Left forelimb (tissue), 1 donor: ENCODE measurements at places on chromosomes 13 and 19.

- DNase-seq, result no peak
Observed at GRCh38 chr19:47156861-47157430, 26.3 kb downstream of the SAE1 start.

DNA sequence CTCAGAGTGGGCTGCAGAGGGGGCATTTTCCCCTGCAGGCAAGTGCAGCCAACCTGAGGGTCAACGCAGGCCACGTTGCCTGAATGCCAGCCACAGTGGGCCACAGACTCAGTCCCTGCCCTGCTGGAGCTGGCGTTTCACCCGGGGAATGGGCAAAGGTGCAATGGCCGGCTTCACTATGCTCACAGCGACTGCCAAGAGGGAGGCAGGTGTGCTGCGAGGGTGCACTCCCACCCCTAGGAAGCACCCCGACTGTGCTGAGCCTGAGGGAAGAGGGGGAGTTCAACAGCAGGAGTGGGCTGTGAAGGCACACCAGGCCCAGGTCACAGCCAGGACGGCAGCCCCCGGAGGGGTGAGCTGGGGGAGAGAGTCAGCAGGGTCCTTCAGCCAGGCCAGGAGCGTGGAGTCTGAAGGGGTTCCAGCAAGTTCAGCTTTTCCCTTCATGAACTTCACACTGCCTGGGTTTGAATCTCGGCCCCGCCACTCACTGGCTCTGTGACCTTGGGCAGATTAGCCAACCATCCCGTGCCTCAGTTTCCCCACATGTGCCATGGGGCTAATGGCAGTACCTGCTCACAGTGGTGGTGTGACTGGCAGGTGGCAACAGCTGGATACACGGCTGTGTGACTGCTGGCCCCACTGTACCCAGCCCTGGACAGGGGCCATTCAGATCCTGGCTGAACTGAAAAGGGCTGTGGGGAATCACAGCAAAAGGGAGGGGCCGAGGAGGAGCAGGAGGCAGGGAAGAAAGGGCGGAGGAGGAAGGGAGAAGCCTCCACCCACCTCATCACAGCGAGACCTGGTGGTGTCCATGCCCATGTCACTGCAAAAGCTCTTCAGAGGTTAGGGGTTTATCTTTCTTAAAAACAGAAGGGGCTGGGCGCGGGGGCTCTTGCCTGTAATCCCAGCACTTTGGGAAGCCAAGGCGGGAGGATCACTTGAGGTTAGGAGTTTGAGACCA is 7.6 kb downstream of the TRAPPC6A start:
- DNase-seq, result no peak

GRCh38 chr19:12997179-12997966 is 2.1 kb downstream of the NFIX start:
- DNase-seq, result no peak

DNA sequence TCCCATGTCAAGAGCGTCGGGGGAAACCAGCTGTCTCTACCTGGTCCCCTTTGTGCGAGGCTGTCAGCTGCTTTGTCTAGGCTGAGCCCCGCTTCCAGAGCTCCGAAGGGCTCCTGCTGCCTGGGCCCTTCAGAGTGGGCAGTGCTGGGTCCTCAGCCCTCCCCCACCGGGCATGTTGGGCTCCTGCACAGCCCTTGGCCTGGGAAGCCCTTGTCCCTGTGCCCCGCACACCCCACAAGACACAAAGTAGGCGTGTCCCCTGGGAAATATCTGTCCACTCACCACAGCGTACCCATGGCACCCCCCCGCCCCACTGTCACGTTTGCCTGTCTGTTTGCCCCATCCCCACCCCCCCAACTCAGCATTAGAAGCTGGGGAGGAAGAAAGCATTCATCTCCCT is 39.6 kb upstream of the RANBP3 start:
- DNase-seq, result no peak

- no peak for DNase-seq
Observed at GRCh38 chr19:38193445-38193844, 30.6 kb downstream of the DPF1 start.

DNA sequence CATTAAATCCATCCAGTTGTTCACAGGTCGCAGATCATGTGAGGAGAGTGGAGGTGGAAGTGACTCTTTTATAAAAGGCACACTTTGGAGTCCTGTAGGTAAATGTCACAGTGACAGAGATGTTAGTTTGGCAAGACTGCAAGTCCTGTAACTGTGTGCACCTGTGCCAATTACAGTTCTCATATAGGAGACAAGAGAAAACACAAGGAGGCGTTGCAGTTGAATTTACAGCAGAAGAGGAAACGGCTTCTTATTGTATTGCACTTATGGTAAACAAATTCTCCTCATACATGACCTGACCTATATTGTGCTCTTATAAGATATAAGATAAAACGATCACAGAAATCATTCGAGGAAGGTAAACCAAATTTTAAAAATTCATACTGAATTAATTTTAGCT is 732.8 kb upstream of the SLC10A2 start:
- DNase-seq, result no peak

DNA sequence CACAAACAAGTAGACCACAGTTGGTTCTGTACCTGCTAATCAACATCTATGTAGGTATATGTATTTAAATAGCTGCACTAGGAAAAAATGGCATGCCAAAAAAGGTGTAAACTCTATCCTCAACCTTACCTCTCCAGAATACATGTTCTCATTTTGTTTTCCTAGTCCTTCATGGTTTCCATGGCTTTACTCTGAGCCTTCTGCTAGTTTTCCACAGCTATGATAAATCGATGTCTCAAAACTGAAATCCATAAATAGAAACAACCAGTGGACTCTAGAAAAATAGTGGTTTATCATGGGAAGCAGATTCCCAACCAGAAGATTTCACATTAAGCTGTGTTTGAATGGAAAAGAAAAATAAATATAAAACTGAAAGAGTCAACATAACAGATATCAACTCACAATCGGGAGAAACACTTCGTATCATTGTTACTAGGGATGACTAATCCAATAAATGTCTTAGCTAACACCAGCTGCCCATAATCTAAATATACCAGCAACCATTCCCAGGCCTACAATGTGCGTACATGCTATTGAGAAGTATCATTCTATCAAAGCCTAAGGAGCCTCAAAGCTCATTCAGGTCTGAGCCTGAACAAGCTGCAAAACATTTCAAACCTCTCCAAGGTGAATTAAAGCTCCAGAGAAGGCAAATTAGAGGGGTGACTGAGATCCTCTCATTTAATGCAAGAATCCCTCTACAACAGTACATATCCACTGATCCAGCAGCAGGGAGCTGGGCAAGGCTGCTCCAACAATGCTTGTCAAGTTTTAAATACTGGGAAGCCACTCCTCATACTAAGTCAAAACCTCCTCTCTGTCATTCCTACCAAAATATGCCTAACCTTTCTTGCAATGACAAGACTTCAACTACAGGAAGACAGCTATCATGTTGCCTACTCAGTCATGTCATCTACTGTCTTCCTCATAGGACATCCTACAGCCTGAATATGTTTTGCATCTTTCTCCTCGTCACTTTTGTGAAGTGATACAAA is 90.2 kb downstream of the KCTD12 start:
- no peak for DNase-seq

- DNase-seq, result peak; percentile 71
Observed at GRCh38 chr19:2867025-2867991, at the start of gene ZNF556. ZNF556 (plus strand) TSS chr19:2867335; CDS start chr19:2867422, 87 bp downstream.

GRCh38 chr19:1826557-1827521 is 14.8 kb upstream of the ATP8B3 start:
- no peak for DNase-seq

DNA sequence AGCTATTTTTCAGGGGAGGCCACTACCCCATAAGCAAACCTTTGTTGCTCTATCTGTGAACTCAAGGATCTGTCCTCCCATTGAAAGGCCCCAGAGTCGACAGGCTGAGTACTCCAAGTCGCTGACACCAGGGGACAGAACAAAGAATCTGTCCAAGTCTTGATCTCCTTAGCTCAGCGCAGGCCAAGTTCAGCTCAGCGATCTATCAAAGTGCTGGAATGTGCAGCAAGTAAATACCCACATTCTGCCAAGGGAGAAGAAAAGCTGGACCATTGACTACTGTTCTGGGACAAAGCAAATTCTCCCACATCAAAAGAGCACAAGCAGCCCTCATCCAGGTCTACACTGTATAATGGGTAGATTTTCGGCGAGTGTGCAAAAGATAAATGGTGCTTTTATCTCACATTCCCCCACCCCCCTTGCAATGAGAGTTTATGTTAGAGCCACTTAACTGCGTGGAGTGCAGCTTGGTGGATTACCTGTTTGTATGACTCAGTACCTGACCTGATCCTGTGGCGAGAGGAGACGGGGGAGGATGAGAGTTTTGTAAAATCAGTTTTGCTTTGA is 391.7 kb upstream of the SGCG start:
- DNase-seq, result no peak

- DNase-seq, result no peak
Observed at GRCh38 chr13:29520671-29521070, 74.8 kb downstream of the SLC7A1 start.

GRCh38 chr19:48896191-48896720 is 2.3 kb downstream of the TULP2 start:
- no peak for DNase-seq

GRCh38 chr13:44848920-44849676 is 140.2 kb downstream of the NUFIP1 start:
- DNase-seq, result no peak

DNA sequence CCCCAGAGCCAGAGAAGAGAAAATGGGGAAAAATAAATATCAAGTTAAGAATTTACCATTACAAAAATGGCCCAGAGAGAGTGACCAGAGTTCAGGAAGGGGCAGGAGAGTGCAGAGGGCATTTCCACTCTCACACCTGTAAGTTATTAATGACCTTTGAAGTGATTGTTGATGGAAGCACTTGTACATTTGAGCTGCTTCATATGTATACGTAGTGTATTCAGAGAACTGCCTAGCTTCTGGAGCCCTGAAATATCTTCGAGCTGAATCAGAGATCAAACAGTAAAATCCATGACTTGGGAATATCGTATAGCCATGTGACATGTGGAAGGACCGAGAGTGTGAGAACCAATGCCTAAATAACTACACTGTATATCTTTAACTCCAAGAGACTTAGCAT is 49.2 kb upstream of the PCCA start:
- no peak for DNase-seq

GRCh38 chr19:48842789-48843162 is 6.5 kb upstream of the HSD17B14 start:
- peak; percentile 73 for DNase-seq

DNA sequence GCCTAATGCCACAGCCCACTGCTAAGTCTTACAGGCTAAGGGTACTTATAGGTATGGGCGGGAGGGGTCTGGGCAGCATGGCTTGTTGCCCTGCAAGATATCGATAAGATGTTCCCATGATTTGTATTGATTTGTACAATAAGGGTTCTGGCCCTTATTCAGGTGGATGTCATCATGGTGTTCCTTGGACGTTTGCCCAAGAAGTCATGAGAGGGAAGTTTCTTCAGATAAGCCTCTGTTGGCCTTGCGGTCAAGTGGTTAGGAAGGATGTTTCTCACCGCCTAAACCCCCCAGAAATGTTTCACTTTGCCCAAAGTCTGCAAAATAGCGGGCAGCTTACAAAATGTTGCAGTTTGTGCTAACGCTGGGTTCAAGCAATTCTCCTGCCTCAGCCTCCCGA is 7.3 kb downstream of the PARP4 start:
- no peak for DNase-seq

DNA sequence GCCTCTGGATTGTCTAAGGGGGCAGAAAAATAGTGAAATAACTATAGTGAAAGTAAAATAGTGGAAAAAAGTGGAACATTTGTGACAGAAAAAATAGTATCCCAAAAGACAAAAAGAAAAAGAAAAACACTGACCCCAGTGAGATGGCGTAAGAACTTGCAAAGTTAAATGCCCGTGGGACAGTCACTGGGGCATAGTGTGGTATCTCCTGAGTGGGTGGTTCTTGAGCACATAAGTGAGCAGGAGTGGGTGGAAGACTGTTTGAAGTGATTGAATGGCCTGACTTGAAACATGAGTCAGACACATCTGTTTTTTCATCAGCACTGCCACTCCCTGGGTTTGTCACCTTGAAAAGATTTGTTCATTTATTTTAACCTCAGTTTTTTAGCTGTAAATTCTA is 2.5 kb downstream of the ZNF430 start:
- DNase-seq, result no peak

DNA sequence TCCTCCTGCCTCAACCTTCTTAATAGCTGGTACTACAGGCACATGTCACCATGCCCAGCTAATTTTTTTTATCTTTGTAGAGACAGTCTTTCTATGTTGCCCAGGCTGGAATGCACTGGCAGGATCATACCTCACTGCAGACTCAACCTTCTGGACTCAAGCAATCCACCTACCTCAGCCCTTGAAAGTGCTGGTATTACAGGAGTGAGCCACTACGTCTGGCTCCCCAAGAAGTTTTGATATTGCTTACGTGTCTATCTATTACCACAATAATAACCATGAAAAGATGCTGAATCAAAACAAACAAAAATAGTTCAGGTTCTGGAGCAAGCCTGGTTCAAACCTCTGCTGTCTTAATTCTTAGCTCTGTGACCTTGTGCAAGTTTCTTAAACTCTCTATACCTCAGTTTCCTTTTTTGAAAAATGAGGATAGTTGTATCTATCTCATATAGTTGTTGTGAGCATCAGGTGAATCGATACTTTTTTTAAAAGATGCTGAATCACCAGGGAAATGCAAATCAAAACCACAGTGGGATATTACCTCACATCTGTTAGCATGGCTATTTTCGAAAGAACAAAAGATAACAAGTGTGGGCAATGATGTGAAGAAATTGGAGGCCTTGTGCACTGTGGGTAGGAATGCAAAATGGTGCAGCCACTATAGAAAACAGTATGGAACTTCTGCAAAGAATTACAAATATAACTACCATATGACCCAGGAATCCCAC is 19.0 kb upstream of the LEUTX start:
- no peak for DNase-seq

GRCh38 chr19:29675120-29675649 is 9.9 kb downstream of the PLEKHF1 start:
- DNase-seq, result no peak

DNA sequence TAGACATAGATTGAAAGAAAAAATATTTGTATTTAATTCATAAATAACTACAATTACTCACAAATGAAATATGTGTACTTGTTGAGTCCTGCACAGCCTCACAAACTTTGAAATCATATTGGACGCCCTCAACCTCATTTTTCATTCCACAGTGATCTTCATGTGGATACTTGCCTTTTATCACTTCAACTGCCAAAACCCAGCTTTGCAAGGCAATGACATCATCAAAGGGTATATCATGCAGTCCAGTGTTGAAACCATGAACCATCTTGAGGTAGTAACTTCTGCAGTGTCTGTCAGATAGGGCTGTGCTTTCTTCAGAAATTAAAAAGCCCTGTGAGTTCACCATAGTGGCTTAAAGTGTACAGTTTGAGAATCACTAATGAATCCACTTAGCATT is 82.2 kb downstream of the HS6ST3 start:
- no peak for DNase-seq

GRCh38 chr19:1449467-1450442 is at the start of gene APC2:
APC2 (plus strand) TSS chr19:1450121; CDS start chr19:1453002, 2,881 bp downstream.
- DNase-seq, result no peak
